ENCODE measurements at places on chromosomes 3 and 15. TPM values are rescaled to one million over a fixed set of nuclear protein-coding genes. Genes with fewer than 3 reads are reported as not detected.

DNA sequence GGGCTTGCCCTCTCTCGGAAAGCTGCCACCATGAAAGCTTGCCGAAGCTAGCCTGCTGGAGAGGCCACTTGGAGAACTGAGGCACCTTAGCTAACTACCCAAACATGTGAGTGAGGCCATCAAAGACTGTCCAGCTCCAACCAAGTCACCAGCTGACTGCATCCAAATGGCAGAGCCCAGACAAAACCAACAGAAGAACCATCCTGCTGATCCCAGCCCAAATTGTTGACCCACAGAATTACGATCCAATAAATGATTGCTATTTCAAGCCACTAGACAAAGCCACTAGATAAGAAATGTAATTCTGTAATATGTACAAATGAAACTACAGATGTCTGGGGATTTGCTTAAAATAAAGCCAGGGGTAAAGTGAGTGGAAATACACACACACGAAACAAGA is 109.8 kb upstream of the TRPM1 start:
- DNase-seq, result no peak

- peak; percentile 63 for DNase-seq
Measured at GRCh38 chr3:38039899-38040261, 872 bp downstream of the DLEC1 start.

DNA sequence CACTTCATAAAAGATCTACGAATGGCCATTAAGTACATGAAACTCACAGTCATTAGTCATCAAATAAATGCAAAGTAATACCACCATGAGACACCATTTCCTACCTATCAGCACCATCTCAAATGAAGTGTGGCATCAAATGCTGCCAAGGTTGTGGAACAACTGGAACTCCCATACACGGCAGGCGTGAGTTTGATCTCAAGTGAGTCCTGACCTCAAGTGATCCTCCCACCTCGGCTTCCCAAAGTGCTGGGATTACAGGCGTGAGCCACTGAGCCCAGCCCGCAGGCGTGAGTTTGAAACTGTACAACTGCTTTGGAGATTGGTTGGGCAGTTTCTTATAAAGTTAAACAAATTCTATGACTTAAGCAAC is 28.8 kb upstream of the HDAC11 start:
- DNase-seq, result peak; percentile 50

DNA sequence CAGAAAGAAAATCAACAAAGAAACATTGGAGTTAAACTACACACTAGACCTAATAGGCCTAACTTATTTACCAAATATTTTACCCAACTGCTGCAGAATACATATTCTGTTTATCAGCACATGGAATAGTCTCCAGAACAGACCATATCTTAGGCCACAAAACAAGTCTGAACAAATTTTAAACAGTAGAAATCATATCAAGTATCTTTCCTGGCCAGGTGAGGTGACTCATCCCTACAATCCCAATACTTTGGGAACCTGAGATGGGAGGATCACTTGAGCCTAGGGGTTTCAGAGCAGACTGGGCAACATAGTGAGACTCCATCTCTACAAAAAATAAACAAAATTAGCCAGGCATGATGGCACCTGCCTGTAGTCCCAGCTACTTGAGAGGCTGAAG is 18.1 kb upstream of the KPNA4 start:
- DNase-seq, result no peak

- DNase-seq, result no peak
Measured at GRCh38 chr3:117117188-117117936, 407.8 kb downstream of the TUSC7 start.

GRCh38 chr3:52851348-52851747 is 16.5 kb upstream of the MUSTN1 start:
- DNase-seq, result peak; percentile 43

DNA sequence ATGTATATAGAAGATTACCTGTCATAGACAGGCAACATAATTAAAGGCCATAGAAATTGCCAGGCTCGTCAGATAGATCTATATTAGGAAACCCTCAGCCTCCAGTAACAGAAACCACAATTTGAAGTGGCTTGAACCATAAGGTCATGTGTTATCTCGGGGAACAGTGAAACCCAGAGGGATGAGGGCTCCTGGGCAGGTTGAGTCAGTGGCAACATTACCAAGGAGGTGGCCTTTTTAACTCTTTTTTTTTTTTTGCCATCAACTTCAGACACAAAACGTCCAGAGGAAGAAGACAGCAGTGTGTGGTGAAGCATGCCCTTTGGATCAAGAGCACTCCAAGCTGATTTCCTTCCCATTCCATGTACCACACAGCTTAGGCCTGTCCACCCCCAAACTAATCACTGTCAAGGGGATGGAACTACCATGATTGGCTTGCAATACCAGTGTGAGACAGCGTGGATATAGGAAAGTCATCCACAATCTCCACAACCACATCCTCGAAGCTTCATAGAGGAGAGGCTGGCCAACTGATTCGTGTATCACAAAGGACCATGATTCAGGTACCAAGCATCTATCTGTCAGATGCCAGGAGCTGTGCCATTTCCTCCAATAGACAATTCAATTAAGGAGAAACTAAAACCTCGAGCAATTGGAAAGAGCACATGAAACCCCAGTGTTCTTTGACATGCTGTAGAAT is 999 bp upstream of the KIF7 start:
- peak; percentile 58 for DNase-seq

GRCh38 chr3:27633224-27633545 is 88.9 kb downstream of the EOMES start:
- peak; percentile 75 for DNase-seq

- DNase-seq, result no peak
Measured at GRCh38 chr3:125045194-125045593, 10.6 kb downstream of the HEG1 start.

DNA sequence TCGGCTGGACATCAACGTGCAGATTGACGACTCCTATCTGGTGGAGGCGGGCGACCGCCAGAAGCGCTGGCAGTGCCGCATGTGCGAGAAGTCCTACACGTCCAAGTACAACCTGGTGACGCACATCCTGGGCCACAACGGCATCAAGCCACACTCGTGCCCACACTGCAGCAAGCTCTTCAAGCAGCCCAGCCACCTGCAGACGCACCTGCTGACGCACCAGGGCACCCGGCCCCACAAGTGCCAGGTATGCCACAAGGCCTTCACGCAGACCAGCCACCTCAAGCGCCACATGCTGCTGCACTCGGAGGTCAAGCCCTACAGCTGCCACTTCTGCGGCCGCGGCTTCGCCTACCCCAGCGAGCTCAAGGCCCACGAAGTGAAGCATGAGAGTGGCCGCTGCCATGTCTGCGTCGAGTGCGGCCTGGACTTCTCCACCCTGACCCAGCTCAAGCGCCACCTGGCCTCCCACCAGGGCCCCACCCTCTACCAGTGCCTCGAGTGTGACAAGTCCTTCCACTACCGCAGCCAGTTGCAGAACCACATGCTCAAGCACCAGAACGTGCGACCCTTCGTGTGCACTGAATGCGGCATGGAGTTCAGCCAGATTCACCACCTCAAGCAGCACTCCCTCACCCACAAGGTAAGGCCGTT is 34.2 kb downstream of the IDH2 start:
- DNase-seq, result no peak

GRCh38 chr3:85800676-85801075 is 841.9 kb downstream of the CADM2 start:
- no peak for DNase-seq

GRCh38 chr15:44319385-44319784 is 30.9 kb downstream of the GOLM2 start:
- no peak for DNase-seq

- no peak for DNase-seq
Measured at GRCh38 chr3:61194892-61195538, 56.2 kb downstream of the FHIT start.

DNA sequence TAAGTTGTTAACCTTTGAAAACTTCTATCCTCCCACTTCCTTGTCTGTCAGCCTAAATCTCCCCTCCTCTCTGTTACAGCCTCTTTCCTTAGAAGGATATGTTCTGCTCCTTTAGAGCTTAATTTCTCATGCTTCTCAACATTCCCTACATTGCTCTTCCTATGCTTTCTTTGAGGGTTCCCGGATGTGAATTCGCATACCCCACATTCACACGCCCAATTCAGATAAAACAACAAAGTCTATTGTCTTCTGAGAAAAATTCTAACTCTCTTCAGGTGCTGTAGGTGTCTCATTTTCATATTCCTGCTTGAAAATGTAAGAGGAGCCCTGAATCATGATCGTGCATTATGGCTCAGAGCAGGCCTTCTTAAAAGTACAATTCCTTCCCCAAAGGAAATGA is 171.8 kb upstream of the DPH6 start:
- DNase-seq, result no peak

DNA sequence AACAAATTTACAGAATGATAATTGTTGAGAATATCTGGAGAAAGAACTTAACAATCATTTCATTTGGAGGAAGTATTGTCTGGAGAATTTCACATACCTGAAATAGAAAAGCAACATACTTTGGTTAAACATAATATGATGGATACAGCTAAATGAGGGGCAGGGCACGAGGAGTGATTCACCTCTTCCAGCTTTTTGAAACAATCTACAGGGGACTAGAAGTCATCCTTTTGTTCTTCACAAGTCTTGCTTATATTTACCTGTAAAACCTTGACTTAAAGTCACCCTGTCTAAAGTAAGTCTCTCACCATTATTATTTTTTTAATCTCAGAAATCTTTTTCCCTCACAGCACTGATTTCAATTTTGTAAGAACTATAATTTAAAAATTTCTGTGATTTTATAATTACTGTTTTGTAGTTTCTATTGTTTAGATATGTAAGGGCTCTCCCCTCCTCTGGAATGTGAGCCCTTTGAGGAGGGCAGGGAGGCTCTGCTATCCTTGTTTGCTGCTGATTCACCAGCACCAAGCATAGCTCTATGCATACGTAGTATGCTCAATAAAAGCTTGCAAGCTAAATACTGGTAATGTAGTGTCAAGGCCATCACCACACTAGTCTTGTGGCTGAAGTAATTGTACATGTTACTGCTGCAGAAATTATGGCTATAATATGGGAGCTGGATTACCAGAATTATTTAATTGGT is 193.9 kb upstream of the THRB start:
- no peak for DNase-seq

- peak; percentile 87 for DNase-seq
Measured at GRCh38 chr3:23600167-23600871, 205.4 kb upstream of the UBE2E1 start.

GRCh38 chr3:32606960-32607359 is 36.3 kb upstream of the DYNC1LI1 start:
- DNase-seq, result no peak

GRCh38 chr15:84605554-84605882 is 4.7 kb downstream of the ZSCAN2 start:
- DNase-seq, result no peak

GRCh38 chr3:102488331-102488730 is 53.5 kb downstream of the ZPLD1 start:
- no peak for DNase-seq

GRCh38 chr3:34864011-34864410 is 775.3 kb upstream of the ARPP21 start:
- DNase-seq, result no peak

- DNase-seq, result no peak
Measured at GRCh38 chr3:23206366-23206765, 3.2 kb downstream of the UBE2E2 start.

- DNase-seq, result peak; percentile 88
Measured at GRCh38 chr3:171829841-171830517, 13.2 kb upstream of the TMEM212 start.

DNA sequence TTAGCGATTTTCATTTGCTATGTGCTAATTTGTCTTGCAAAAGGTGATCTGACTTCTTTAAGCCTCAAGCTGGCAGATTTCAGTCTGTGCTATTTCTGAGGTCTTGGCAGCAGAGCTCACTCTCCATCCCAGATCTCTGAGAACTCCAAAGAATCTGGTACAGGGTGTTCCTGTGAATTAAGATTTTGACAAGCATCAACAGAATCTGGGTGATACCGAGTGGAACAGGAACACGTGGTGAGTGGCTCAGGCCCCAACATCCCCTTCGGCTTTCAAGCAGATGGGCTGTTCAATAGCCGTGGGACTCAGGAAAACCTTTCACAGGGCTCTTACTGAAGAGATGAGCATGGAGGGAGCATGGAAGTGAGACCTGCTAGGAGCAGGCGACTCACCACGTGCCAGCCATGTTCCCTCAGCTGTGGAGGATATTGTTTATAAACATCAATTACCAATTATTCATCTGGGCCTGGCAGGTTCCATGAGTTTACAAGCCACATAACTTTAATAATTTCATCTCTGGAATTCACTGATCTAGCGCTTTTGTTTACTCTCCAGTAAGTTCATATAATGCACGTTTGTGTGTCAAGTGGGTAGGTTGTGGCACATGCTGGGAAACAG is 103.4 kb upstream of the SELENOK start:
- no peak for DNase-seq

GRCh38 chr3:55477306-55478303 is 9.5 kb downstream of the WNT5A start:
- DNase-seq, result peak; percentile 76

GRCh38 chr15:44034933-44035624 is 160.0 kb downstream of the FRMD5 start:
- peak; percentile 73 for DNase-seq

Gene TMEM266
- total RNA-seq, result not detected

Gene NMNAT3
- 1.9 TPM for total RNA-seq

Gene DCLK3
- total RNA-seq, result not detected

Gene FETUB
- not detected for total RNA-seq

Gene PROS1
- total RNA-seq, result 4.8 TPM

Gene HTD2
- total RNA-seq, result 8.9 TPM

Gene CD200R1
- total RNA-seq, result 0.48 TPM

Gene ITIH4
- 0.68 TPM for total RNA-seq

Gene PSMD6
- total RNA-seq, result 175 TPM

Gene TRH
- not detected for total RNA-seq

Gene MYO5C
- total RNA-seq, result 1.2 TPM

Gene PRSS50
- total RNA-seq, result not detected

Gene ZBBX
- not detected for total RNA-seq

Gene FSTL1
- 354 TPM for total RNA-seq

Gene ATP13A4
- total RNA-seq, result not detected

All from RPMI7951 (cell line).